ENCODE measurements at places on chromosomes 2 and 18.

- no peak for DNase-seq
Measured at GRCh38 chr2:238401551-238401950, 25.2 kb upstream of the ASB1 start.

GRCh38 chr2:231627384-231628120 is 34.9 kb downstream of the TEX44 start:
- DNase-seq = no peak

DNA sequence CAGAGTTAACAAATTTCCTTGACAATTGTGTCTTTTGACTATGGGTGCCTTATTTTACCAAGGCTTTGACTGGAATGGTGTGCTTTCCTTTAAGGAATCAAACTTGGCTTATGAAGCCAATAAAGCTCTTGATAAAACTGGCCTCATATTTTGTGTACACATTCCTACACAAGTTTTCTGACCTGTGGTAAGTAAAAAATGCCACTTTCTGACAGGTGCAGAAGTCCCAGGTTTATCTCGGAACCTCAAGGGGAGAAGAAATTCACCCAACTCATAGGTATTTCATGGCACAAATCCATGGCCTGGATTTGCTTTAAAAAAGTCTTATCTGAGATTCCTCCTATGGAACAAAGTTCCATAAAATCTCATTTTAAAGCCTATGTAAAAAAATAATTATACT is 880.6 kb upstream of the LRATD1 start:
- DNase-seq = no peak

DNA sequence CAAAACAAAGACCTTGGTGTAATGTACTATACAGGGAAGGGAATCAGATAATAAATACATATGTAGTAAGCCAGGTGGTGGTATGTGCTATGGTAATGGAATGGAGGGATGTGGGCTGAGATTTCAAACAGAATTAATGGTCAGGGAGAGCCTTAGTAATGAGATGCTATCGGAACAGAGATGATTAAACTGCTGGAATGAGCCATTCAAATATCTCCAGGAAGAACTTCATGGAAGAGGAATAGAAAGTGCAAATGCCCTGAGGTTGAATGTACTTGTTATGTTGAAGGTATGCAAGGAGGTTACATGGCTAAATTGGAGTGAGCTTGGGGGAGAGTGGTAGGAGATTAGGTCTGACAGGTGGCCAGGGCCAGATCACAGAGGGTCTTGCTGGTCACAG is 5.1 kb downstream of the SERPINB11 start:
- no peak for DNase-seq

GRCh38 chr2:64586883-64587481 is 62.9 kb downstream of the AFTPH start:
- DNase-seq = no peak

GRCh38 chr18:9771977-9772660 is 64.0 kb downstream of the RAB31 start:
- DNase-seq = no peak

DNA sequence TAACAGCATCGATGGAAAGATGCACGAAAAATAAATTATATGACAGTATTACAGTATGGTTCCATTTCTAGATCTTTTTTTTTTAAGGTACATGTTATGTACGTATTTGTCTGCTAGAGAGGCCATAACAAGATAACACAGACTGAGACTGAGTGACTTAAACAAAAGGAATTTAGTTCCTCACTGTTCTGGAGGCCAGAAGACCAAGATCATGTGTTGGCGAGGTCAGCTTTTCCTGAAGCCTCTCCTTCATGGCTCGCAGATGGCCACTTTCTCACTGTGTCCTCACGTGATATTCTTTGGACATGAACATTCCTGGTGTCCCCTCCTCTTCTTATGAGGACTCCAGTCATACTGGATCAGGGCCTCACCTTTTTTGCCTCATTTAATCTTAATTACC is 177.4 kb downstream of the CAPN13 start:
- DNase-seq = no peak

DNA sequence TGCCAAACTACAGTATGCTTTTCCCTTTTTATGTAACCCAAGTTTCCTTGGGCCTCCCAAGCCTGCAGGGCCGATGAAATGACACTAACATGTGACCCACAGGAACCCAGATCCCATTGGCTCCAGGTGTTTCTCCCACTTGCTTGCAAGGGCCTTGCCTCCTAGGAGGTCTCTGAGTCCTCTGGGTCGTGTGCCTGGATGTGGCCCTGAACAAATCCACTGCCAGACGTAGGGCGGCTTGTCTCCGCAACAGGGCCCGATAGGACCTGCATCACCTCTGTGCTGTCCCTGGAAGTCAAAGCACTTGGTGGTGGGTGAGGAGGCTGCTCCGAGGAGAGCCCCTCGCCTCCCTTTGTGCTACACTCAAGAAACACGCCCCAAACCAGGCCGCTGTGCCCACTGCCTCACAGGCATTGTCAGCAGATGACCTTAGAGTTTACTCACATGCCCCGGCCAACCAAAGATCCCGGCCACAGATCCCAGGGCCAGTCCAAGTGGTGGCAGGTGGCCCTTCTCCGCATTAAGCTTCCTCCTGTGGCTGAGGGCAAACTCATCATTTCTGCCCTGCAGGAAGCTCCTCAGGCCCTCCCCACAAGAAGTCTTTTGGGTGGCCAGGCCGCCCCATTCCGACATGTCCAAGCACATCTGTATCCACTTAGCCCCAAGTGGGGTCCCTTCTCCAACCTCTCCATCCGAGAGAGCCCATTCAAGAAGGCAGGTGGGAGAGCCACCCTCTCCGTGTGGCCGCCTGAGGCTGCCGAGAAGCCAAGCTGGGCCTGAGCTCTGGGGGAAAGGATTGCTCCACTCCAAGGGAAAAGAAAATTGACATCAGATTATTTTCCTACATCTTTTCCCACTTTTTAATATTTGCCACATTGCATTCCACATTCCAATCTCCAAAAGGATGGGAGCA is 76.7 kb downstream of the GFPT1 start:
- DNase-seq = peak; percentile 77

DNA sequence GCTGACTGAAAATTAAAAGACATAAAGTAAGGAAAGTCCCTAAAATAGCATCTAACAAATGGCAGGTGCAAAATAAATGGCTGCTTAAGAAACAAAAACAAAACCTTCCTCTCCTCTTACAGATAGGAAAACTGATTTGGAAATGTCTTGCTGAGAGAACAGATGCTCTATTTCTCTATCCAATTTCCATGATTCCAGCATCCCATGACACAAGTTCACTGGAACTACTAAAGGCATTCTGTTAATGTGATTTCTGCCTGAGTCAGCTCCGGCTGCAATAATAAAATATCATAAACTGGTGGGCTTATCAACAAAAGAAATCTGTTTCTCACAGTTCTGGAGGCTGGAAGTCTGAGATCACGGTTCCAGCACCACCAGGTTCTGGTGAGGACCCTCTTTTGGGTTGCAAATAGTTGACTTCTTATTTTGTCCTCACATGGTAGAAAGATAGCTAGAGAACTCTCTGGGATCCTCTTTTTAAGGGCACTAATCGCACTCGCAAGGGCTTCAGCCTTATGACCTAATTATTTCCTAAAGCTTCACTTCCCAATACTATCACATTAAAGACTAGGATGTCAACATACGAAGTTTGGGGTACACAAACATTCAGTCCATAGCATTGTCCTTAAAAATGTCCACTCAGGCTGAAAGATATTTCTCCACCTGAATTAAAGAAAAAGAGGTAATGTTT is 78.2 kb upstream of the GALNT3 start:
- DNase-seq = no peak

- no peak for DNase-seq
Measured at GRCh38 chr18:62285281-62285680, 39.8 kb upstream of the TNFRSF11A start.

DNA sequence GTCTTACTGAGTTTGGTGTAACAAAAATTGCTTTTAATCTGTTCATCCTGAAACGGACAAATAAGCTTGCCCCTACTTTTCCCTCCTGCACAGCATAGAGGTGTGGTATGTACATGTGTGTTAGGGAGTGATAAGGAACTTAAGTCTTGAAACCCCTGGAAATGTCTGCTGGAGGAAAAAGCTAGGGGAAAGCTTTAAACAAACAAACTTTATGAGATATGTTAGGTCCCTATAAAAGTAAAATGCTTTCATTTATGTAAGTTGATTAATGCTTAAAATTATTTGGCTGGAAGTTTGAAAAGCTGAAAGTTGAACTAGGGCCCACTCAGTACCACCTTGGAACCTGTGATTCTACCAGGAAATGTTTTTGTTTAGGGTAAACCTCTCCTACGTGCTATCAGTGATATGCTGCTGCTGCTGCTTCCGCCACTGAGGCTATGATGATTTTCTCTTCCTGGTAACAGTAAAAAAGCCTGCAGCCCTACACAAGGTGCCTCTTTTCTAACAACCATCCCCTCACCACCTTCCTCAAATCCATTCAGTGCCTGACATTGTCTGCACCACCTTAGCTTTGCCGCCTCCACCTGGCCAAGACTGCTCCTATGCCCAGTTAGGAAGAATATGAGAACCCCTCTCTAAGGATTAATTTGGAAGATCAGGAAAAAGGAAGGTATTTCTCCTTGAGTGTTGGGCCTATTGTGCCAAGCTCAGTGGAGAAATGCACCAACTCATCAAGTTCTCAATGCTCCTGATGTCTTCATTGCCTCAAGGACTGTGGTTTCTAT is 2.5 kb upstream of the YES1 start:
- no peak for DNase-seq

GRCh38 chr2:40725950-40726349 is 274.1 kb upstream of the SLC8A1 start:
- DNase-seq = no peak

DNA sequence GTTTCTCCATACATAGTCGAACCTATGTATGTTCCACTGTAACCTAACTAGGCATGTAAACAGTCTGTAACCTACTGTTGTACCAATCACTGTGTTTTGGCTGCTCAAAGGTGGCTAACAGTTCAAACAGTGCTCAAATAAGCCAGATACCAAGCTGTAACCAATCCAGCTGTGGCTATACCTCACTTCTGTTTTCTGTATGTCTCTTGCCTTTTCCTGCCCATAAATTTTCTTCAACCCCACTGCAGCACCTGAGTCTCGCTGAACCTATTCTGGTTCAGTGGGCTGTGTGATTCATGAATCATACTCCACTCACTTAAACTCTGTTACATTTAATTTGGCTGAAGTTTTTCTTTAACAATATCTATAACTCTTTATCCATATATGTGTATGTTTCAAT is 340.7 kb downstream of the LPIN1 start:
- no peak for DNase-seq

GRCh38 chr2:183229386-183229785 is 105.1 kb downstream of the NUP35 start:
- no peak for DNase-seq

- no peak for DNase-seq
Measured at GRCh38 chr2:48449073-48449840, 80.7 kb upstream of the STON1 start.

DNA sequence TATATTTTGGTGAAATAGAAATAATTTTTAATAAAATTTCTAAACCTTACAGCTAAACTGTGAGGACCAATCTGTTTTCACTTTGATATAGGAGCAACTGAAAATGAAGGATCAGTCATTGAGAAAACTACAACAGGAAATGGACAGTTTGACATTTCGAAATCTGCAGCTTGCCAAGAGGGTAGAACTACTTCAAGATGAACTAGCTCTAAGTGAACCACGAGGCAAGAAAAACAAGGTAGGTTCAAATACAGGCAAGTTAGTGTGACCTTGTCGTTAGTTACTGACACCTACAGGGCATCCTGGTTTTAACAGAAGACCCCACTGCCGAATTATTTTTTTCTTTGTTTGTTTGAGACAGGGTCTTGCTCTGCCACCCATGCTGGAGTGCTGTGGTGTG is 75.5 kb upstream of the STON1 start:
- no peak for DNase-seq

GRCh38 chr2:55556809-55557208 is 37.3 kb downstream of the CFAP36 start:
- DNase-seq = no peak

GRCh38 chr2:176681584-176682115 is 412.4 kb downstream of the MTX2 start:
- DNase-seq = no peak

DNA sequence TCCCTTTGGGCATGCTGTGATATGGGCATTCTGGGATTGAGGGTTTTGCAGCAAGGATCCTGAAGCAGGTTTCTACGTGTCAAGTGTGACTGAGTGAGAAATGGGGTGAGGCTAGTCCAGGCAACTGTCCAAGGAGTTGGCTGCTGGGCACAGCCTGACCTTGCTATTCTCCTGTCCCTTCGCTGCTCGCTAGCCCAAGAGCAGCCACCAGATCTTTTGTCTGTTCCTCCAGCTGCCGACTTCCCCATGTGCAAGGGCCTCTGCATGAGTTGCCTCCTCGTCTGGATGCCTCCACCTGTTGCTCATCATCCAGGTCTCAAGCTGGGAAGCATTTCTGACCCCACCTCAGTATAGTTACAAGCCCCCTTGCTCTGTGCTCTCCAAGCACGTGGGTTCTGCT is 71.1 kb downstream of the DYSF start:
- DNase-seq = no peak

DNA sequence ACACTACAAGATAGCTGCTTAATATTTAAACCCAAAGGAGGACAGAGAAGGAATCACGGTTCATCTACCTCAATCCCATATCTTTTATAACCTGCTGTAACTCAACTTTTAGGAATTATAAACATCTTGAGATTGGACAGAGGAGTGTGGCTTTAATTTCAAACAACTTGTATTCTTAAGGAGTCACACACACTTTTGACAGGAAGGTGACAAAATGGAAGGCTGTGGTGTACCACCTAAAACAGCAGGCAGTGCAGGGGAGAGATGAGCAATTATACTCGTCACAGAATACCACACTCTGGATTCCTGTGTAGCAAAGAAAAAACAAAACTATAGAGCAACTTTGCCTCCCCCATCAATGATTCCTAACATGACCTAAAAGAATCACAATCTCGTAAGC is 194.8 kb downstream of the ZEB2 start:
- DNase-seq = no peak

- DNase-seq = peak; percentile 47
Measured at GRCh38 chr2:44930274-44931197, 11.0 kb upstream of the SIX3 start.

DNA sequence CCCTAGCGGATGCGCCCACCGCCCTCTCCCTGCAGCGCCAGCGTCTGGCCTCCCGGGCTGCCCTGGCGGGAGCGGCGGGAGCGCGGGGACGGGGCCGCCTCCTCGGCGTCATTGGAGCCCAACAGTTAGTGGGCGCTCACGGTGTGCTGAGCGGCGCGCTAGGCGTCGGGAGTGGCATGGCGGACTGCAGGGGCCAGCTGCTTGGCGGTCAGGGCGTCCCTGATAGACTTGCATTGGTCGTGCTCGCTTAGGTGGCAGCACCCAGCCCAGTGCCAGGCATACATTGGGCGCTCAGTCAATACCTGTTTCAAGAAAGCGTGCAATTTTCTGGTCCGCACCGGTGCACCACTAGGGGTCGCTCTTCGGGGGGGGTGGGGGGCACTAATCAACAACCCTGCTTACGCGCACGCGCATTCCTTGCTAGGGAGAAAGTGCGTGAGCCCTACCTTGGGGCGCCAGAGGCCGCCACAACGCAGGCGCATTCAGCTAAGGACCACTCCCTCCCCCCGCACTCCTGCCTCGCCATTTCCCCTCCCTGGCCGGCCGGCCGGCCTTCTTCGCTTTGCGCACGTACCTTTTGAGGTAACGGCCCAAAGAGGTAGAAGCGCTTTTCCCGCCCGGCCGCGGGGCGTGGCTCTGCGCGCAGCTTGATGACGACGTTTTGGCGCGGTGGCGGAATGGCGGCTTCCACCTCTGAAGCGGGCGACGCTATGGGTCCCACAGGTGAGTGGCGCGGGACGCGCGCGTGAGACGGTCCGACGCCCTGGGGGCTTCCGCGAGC is 411 bp upstream of the MZT2A start:
- DNase-seq = peak; percentile 92
